Activated naive CD4-positive, alpha-beta T cell (primary cell): ENCODE measurements at places on chromosomes 7 and 10.

- no peak for DNase-seq
Observed at GRCh38 chr7:134353411-134353810, 36.7 kb upstream of the SLC35B4 start.

GRCh38 chr7:114368492-114368891 lies 46.1 kb upstream of the FOXP2 start:
- no peak for DNase-seq

DNA sequence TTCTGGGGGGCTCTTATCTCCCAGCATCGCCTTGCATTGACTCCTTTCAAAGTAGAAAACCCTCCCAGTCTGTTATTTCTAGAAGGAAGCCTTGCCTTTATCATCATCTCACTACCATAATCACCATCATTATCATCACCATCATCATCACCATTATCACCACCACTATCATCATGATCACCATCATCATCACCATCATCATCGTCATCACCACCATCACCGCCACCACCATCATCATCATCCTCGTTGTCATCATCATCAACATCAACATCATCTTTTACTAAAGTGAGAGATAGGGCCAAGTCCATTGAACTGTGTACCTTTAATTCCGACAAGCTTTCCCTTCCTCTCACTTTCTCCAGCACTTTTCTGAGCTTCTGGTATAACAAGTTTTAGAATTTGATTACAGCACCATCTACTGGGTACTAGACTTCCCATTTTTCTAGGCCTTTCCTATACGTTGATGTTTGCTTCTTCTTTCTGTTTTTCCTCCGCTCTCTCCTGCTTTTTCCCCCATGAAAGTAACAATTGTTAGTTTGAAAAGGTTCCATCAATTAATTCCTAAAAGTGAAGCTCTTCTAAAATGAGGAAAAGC lies 226.4 kb downstream of the BUB3 start:
- no peak for DNase-seq

GRCh38 chr10:49558190-49558589 lies 19.3 kb upstream of the ERCC6 start:
- no peak for DNase-seq

DNA sequence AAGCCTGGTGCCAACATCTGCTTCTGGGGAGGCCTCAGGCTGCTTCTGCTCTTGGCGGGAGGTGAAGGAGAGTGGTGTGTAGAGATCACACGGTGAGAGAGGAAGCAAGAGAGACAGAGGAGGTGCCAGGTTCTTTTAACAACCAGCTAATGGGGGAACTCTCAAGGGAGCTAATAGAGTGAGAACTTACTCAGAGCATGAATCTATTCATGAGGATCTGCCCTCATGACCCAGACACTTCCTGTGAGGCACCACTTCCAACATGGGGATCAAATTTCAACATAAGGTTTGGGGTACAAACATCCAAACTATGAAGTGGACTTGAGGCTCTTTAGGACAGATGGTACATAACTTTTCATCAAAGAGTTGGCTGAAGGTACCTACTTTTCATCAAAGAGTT lies 5.1 kb upstream of the ZNF32 start:
- DNase-seq: no peak

GRCh38 chr10:62154231-62154630 lies 114.4 kb downstream of the RTKN2 start:
- DNase-seq: no peak

DNA sequence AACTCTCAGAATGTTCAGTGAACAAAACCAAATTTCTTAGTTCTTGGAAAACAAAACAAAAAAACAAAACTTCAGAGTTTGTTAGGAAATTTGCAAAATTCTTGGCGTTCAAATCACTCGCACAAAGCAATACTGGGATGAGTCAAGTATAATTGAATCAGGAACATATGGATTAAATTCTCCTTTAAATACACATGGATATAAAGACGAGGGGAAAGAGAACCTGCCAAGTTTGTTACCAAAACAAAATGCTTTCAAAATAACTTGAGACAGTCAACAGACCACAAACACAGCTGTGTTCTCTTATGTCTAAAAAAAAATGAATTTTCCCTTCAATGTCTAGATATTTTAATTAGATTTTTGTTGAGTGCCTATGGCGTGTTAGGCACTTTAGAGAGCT lies 93.5 kb upstream of the MPP7 start:
- no peak for DNase-seq

DNA sequence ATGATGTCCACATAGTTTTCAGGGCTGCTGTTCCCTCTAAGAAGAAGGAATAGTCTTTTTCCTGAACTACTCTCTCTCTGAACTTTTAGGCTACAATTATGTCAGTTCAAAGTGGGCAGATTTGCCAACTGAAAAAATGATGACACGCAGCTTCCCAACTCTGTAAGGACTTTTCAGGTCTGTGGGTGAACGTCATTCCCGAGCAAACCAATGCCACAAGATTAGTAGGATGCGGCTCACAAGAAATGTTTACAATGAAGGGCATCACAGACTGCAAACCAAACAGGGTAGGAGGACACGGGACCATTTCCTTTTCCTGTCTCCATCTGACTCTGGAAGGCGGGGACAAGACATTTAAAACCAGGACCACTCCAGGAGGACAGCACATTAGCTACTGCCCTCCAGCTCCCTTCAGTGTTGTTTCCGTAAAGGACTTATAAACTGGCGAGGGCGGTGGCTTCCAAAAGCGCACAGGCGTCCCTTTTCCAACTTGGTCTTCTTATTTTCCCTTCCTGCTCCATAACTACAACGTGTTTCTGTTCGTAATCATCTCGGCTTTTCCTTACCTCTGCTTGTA lies 539 bp upstream of the MKLN1 start:
- no peak for DNase-seq

DNA sequence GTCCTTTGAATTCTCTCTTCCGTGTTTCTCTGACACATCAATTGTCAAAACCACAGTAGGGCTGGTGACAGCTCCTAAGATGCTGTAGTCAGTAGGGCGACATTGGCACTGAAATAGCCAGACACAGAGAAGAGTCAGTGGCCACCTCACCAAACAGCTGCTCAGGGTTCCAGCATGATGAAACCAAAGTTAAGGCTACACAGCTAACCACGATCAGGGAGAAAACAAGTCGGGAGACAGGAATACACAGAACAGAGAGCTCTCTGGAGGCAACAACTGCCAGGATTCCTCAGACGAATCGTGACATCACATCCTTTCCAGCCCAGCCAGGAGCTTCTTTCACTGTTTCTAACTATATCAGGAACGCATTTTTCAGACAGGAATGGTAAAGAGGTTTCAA lies 922.2 kb downstream of the SORCS1 start:
- no peak for DNase-seq

- DNase-seq: no peak
Observed at GRCh38 chr10:108358912-108359311, 1194.4 kb upstream of the SORCS1 start.

DNA sequence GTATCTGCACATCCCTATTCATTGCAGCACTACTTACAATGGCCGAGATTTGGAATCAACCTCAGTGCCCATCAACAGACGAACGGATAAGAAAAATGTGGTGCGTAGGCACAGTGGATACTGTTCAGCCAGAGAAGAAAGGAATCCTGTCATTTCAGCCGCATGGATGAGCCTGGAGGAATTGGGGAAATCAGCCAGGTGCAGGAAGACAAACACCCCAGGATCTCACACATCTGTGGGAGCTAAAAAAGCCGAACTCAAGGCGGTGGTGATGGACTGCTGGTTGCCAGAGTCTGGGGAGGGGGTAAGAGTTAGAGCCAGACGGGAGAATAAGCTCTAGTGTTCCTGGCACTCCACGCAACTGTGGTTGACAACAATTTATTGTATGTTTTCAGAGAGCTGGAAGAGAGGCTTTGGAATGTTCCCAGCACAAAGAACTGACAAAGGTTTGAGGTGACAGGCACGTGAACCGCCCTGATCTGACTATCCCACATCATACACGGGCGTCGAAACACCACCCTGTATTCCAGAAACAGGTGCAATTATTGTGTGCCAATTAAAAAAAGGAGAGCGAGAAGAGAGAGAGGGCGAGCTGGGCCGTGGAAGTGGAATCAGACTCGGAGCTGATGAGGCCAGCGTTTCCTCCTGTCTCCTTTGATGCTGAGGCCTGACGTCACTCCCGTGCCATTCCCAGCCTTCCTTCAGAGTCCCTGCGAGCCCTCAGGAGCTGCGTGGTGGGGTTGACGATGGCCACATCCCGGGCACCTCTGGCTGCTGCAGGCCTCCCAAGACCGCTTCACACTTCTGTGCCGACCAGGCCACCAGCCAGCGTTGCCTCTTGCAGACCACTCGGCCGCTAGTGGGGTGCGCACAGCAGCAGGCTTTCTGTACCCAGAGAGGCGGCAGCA lies 189.5 kb downstream of the DNAJB6 start:
- DNase-seq: no peak

DNA sequence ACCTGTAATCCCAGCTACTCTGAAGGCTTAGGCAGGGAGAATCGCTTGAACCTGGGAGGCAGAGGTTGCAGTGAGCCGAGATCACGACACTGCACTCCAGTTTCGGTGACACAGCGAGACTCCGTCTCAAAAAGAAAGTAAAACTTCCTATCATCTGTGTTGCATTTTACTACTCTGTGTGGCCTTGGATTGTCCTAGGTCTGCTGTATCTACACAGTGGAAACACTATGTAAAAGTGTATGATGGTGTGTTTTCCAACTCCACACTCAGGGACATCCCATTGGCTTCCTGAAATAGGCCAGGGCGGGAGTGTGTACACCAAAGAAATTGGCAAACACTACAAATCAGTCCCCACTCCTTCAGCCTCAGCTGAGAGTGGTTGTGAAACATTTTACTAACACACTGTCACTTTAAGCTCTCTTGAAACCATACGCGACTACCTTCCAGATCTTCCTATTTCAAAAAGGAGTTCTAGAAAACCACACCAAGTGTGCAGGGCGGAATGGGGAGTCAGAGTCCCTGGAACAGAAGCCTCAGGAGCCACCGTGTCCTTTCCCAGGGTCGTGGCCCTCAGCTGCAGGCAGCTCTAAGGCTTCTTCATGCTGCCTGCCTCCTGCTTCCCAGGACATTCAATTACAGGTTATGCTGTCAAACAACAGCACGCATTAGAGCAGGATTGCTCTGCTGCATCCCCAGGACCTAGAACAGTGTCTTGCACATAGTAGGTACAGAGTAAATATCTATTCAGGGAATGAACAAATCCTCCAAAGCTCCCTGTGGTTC lies 275.4 kb downstream of the PARD3 start:
- no peak for DNase-seq

GRCh38 chr7:30708412-30708811 lies 26.2 kb upstream of the CRHR2 start:
- no peak for DNase-seq

- DNase-seq: no peak
Observed at GRCh38 chr10:123413353-123413752, 252.8 kb upstream of the GPR26 start.

- DNase-seq: no peak
Observed at GRCh38 chr10:18350340-18350739, 210.1 kb downstream of the CACNB2 start.

DNA sequence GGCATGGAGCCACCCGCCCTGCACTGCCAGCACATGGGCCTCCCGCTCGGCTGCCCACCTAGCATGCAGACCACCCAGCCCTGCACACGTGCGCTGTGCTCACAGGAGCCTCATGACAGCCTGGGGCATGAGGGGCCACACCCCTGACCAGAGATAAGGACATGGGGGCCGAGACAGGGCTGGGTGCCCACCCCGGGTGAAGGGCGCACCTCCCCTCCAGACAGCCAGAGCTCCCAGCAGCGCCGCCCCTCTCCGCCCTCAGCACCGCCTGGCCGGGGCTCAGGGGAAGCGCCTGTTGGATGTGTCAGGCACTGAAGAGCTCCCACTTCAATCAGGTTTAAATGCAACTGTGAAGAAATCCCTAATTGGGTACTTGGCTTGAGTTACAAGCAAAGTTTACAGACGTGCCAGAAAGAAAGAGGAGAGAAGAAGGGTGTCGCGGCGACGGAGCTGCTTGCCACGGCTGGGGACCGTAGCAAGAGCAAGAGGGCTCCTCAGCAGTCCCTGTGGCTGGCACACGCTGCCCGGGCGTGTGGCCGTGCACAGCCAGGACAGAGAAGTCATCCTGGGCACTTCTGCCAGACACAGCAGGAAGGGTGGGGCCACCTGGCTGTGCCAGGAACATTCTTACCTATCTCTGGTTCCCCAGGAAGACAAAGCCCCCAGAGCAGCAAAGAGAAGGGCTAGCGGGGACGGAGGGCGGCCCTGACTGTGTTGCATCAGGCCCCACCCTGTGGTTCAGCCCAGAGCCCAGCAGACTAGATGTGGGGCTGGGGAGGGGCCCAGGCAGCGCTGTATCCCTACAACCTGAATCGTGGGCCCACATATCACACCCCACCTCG lies 247.4 kb downstream of the ELFN1 start:
- no peak for DNase-seq

- DNase-seq: no peak
Observed at GRCh38 chr10:121614613-121615434, 16.6 kb upstream of the FGFR2 start.

- no peak for DNase-seq
Observed at GRCh38 chr7:12389089-12389700, 14.5 kb downstream of the VWDE start.

DNA sequence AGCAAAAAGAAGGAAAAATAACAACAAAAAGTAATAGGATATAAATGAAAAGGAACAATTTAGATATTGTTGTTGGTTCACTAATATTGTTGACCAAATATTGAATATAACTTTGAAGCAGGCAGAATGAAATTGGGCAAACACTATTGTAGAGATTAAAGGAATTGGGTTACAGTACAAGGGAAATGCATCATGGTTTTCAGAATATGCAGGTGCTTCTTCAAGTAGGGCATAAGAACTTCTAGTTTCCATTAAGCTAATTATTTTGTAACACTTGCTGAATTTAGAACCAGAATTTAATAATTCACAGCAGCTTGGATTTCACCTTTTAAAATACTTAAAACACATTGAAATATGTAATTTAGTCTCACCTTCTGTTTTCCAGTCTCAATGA lies 36.5 kb downstream of the RPA3 start:
- no peak for DNase-seq

GRCh38 chr7:113402005-113402404 lies 283.7 kb upstream of the SMIM30 start:
- DNase-seq: no peak

GRCh38 chr10:132994185-132994796 lies 51.9 kb upstream of the CFAP46 start:
- DNase-seq: no peak

- no peak for DNase-seq
Observed at GRCh38 chr7:22292531-22292930, 64.4 kb downstream of the RAPGEF5 start.

DNA sequence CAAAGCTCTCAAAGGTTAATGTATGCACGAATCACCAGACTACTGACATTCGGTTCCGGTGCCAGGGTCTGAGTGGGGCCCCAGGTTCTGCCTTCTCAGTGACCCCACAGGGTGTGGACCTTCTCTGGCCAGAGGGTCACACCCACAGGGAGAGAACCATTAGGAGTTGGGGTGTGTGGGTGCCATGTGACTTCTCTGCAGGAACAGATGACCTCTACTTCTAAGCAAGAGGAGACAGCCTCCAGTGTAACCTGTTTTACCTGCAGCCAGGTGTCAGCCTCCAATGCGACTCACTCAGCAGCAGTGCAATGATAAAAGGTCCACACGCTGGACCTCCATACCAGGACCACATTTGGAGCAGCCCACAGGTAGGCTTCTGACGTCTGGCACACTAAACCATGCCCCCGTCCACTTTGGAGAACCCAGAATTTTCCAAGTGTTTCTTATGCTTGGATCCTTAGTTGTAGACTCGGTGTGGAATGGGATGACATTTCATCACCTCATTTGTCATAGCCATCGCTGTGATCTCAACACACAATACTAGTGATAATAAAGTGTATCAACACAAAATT lies 16.2 kb upstream of the INSIG1 start:
- DNase-seq: no peak

GRCh38 chr10:103541616-103542015 lies 48.1 kb downstream of the NEURL1 start:
- DNase-seq: no peak
